ENCODE measurements at places on chromosomes 2 and 18.
A peak's percentile ranks its signal among the peaks of the same experiment; 100 is the strongest.

- no peak for DNase-seq
These were observed 45.4 kb downstream of the SLC40A1 start for GRCh38 chr2:189534854-189535832.

DNA sequence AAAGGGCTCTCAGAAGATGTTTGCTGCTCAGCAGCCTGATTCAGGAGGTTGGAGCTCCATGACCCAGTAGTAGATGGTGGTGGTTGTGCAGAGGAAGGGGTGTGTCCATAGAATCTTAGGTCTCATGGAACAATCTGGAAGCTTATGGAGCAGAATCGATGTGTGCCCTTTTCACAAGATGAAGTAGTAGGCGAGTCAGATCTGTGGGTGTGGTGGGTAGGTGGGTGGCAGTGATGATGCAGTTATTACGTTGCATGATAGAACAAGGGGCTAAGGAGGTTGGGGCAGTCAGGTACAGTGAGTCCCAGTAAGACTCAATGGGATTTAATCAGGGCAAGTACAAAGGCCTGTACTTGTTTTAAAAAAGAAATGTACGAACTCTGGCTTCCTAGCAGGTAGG, 9.1 kb downstream of the TET3 start:
- DNase-seq, result no peak

DNA sequence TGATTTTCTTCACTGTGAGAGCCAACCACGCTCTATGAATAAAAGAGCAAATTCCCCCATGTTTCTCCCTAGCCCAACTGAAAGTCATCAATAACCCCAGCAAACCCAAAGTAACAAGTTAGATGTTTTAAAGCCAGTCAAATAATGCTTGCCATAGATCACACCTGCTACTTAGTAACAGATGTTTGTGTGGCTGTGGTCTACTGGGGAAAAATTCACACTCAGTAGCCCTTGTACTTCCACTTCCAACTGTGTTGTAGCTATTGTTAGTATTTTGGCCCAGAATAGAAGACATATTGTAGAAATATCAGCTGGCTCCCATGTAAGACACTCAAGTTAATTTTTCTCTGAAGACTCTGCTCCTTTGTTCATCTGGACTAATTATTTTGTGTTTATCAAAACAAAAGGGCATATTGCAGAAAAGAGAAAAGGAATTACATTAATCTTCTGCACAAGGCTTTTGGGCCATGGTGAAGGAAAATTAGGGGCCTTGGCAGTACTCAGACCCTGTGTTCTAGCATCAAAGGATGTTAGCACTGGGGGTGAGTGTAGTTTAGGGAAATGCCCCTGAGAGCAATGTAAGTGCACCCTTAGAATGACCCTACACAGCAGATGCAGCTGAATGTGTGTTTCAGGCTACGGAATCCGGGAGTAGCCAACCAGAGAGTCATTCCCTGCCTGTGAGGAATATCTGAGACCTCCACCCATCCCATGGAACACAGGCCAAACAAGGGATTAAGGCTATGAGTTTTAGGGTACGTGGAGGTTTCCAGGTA, 521.9 kb downstream of the EPHA4 start:
- DNase-seq, result no peak

DNA sequence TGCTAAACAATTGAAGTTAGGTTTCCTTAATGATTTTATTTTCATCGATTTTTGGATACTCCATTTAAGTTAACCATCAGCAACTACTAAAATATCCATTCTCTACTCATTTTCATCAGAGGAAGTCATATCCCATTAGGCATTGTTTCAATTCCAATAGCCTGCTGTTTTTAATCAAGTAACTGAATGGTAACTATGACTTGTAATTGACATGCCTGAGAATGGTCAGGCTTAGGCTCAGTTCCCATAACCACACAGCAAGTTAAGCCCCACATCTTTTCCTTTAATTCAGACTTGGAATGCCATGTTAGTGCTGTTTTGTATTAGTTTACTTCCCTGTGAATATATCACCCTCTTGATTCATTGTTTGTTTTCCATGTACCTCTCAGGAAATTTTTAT, 398.8 kb downstream of the ARHGAP15 start:
- no peak for DNase-seq

DNA sequence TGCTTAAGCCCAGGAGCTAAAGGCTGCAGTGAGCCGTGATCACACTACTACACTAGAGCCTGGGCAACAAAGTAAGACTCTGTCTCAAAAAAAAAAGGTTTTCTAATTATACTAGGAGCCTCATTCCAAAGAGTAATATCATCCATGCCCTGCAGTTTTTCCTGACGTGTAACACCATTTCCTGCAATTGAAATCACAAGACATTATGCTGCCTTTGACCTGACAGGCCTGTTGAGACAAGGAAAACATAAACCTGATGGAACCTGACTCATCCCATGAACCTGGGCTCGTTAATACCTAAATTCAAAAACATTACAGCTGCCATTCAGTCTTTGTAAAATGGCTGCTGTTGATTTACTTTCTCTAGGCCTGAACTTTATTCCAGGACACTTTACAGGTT, 58.7 kb upstream of the PEX13 start:
- DNase-seq, result no peak

DNA sequence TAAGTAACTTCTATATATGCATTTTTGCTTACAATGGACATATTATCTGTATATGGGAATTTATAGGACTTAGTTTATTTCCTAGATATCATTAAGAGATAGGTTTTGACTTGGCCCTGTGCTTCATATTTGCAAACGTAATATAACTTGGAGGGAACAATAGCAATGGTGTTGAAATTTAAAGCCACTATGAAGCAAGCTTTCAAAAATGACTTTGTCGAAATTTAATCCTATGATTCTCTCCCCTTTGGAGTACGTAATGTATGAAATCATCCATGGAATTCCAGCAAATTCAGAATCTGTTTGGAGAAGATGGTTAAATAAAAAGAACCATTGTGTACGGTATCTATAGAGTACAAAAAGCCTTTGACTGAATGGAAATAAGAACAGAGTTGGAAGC, 486.3 kb downstream of the ARHGAP15 start:
- no peak for DNase-seq

DNA sequence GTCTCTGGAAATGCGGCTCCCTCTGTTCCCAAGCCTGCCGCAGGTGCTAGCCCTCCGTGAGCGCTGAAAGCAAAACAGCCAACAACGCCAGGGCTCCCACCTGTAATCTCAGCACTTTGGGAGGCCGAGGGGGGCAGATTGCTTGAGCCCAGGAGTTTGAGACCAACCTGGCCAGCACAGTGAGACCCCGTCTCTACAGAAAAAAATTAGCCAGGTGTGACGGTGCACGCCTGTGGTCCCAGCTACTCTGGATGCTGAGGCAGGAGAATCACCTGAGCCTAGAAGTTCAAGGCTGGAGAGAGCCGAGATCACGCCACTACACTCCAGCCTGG, 41.3 kb upstream of the PTMA start:
- DNase-seq, result no peak

DNA sequence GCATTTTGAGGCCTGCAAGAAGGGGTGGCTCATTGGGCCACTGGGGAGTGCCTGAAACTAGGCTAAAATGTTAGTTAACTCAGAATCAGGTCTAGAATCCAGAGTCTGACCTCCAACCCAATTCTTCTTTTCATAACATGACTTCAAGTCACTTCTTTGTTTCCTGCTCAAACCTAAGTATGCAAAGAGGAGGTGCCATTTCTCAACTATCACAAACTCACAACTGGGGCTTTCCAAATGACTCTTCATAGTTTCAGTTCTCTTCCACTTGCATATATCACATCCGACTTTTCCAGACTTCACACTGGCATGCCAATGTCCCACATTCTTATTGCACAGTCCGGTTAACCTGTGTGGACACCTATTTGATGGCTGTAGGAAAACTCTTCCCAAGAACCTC, 211.6 kb downstream of the TCF4 start:
- no peak for DNase-seq

DNA sequence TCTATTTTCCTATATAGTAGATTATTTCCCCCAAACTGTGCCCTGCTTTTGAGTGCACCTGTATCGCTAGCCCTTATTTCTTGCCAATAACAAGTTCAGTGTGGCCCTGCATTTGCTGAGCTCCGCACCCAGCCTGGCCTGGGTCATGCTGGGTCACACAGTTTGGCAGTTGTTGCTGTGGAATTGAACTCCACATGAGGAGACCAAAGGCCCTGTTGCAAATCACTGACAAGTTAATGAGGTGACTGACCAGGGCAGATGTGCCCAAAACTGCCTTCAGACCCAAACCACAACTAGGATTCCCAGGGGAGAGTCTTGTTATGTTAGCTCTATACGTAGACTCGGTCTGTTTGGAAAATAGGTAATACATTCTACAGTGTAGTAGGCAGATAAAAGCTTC, 31.0 kb downstream of the COL4A4 start:
- no peak for DNase-seq

- no peak for DNase-seq
These were observed 7.1 kb downstream of the MREG start for GRCh38 chr2:216006164-216006663.

- no peak for DNase-seq
These were observed 8.3 kb upstream of the RMC1 start for GRCh38 chr18:23494992-23495391.

DNA sequence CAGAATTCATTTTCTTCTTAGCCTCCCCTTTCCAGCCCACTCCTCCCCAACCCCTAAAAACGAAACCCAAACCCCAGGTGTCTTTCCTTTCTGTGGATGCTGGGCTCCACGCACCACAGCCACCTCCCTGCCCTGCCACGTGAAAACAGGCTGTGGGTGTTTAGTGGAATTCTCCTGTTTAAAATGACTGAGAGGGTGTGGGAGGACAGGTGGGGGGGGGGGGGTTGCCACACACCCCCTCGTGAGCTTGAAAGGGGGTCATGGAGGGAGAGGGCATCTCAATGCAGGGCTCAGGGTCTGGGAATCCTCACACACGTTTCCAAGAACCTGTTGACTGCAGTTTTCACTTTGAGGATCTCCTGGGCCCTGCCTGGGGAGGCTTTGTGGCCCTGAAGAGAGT, 110.3 kb downstream of the FAM210A start:
- DNase-seq, result no peak

DNA sequence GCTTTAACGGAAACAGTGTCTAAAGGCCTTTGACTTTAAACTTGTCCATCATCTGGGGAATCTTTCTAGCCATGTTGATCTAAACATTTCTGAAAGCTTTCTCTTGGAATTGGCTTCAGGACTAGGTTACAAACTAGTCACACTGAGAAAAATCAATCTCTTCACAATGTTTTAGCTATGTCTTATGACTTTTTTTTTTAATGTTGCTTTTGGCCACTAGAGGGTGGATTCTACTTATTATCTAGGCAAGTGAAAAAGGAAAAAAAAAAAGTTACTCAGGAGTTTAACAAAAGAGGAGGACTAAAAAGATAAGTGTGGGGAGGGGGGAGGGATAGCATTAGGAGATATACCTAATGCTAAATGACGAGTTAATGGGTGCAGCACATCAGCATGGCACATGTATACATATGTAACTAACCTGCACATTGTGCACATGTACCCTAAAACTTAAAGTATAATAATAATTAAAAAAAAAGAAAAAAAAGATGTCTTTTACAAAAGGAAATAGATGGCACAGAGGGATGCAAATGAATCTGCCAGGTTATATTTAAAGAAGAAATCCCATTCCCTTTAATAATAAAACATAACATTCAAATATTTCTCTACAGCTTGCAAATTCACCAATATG, 160.4 kb upstream of the PID1 start:
- DNase-seq, result no peak

- DNase-seq, result peak; percentile 86
These were observed 59.4 kb upstream of the NEDD4L start for GRCh38 chr18:57984490-57985115.

DNA sequence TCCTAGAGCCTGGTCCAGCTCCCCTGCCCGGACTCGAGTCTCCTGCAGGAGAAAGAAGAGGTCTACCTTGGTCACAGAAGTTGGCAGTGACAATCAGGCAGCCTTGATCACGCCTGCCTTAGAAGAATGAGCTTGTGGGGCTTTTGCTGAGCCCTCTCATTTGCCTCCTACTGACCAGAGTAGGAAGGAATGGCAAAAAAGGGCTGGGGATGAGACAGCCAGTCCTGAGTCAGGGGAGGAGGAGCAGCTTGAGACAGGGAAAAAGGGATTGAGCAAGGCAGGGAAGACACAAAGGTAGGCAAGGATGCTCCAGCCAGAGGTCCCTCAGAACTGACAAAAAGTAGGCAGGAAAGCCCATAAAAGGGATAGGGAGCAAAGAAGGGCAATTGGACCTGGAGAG, 6.0 kb downstream of the WDR54 start:
- no peak for DNase-seq

GRCh38 chr2:176160251-176160985, 3.3 kb downstream of the HOXD3 start:
- DNase-seq, result no peak

DNA sequence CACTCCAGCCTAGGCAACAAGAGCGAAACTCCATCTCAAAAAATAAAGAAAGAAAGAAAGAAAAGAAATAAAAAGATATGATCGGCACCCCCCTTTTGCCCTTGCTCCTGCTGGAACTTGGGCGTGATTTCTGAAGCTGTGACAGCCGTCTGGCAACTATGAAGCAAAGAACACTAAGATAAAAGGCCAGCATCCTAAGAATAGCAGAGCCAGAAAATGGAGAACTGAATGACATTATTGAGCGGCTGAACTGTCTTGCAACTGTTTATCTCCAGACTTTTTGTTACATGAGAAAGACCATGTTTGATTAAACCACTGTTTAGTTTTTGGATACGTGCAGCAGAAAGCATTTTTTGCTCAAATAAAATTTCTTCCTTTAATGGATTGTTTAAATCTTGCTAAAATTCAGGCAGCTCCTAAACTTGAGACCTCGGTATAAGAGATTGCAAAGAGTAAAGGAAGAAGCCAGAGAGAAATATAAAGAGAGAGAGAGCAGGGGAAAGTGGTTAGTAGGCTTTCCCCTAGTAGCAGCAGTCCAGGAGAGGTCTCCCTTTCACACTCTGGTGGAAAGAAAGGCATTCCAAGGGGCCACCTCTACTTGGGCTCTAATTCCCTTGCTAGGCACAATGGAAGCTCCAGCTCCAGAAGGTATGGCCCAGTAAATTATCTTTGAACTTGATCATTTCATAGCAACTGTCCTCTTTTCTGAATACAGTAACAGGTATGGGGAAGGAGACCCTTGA, 8.2 kb upstream of the MBD2 start:
- no peak for DNase-seq

- no peak for DNase-seq
These were observed 39.1 kb upstream of the PLEKHM3 start for GRCh38 chr2:208064220-208064961.

DNA sequence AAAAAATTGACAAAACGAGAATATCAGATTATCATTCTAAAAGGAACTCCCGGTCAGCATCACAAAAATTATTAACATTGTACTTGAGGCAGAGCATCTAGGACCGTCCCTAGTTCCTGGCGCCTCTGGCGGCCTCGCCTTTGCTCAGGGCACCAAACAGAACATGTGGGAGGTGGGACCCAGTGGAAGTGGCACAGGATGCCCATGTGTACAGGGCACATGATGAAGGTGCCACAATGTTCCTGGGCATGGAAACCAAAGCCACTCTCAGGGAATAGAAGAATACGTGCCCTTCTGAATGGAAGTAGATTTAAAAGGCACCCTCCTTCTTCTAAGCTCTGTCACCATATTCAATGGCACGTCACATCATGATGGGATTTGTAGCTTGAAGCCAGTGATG, 30.1 kb upstream of the MARCO start:
- no peak for DNase-seq

- DNase-seq, result no peak
These were observed 58.4 kb downstream of the WDSUB1 start for GRCh38 chr2:159228081-159228581.

Data from NCI-H1417 treated with DMSO at 0.1 percent for 48 hours (cell line).